ENCODE measurements at places on chromosomes 16 and 17.
A peak's percentile ranks its signal among the peaks of the same experiment; 100 is the strongest.

GRCh38 chr17:45042346-45043120 is 8.9 kb downstream of the DCAKD start:
- no peak for DNase-seq

- no peak for DNase-seq
Measured at GRCh38 chr16:29893553-29893952, 5.8 kb downstream of the SEZ6L2 start.

- no peak for DNase-seq
Measured at GRCh38 chr16:86061721-86062120, 162.8 kb downstream of the IRF8 start.

GRCh38 chr16:11871193-11871592 is 19.9 kb upstream of the RSL1D1 start:
- DNase-seq, result no peak

DNA sequence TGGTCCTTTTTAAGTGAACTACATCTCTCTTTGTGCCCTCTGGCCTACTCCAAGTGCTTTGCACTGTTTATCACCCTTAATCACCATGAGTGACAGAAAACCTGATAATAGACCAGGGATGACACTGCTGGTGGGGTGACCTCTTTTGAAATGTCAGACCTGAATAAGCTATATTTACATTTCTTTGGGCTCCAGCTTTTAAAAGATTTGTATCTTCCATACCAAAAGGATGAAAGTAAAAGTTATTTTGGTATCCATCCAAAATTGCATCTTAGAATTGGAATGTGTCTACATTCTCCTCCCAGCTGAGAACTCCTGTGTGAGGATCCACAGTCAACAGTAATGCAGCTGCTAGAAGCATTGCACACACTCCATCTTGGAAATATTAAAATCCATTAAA is 370.0 kb downstream of the CDH11 start:
- DNase-seq, result no peak

DNA sequence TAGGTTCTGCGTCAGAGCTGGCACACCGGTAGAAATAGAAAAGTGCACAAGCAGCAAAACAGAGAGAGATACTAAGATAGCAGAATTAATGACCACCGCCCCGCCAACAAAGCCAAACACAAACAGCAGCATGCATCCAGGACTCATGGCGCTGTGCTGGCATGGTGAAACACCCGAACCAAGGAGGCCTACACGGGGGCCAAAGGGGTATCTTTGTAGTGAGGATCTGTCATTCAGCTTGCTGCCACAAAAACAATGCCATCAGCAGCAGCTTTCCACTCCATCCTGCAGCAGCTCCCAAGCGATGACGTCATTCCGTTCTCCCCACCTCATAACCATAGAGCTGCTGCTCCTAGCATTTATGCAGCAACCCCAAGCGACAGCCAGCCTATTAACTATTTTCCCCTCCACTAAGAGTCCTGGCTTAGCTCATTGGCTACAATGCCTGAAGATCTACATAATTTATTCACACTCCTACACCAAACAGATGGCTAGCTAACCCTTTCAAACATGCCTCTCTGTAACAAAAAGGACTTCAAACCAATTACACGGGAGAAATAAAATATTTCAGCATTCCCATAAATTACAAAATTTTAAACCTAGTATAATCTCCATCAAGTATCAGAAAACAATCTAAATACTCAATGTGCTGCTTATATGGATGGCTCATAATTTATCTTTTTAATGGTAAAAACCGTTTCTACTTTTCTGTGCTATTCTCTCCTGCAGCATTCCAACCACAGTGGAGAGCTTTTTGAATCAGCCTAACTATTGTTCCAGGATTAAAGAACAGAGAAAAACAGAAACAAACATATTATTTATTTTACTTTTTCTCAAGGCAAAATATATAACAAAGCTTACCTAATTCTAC is 73.9 kb downstream of the SPAG9 start:
- DNase-seq, result peak; percentile 98

DNA sequence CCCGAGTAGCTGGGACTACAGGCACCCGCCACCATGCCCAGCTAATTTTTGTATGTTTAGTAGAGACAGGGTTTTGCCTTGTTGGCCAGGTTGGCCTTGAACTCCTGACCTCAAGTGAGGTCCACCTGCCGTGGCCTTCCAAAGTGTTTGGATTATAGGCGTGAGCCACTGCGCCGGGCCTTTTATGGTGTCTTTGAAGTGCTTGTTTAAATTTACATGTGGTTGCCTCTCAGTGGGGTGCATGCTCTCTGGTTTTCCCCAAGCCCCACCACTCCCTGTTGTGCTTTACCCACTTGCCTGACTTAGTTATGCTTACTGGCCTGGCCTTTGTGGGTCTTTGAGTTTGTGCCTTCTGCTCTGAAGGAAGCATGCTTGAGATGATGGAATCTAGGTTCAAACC is 132.0 kb downstream of the PRKCB start:
- no peak for DNase-seq

DNA sequence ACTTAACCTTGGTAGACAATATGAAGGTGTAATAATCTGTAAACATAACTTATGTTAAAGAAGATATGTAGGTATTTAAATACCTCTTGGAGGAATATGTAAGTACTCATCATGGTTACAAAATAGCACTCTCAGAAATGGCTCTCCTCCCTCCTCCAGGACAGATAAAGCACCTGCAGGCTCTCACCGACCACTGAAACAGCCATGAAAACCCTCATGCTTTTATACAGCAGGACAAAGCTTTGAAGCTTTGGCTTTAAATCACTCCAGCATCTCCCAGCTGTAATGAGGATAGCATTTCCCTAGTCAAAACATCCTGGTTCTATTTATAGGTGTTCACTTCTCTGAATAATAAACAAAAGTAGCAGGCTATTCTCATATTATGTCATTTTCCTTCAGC is 69.1 kb upstream of the PMFBP1 start:
- no peak for DNase-seq

- no peak for DNase-seq
Measured at GRCh38 chr17:55567240-55568214, 56.3 kb upstream of the SMIM36 start.

- DNase-seq, result no peak
Measured at GRCh38 chr17:8312726-8313600, 2.9 kb downstream of the ARHGEF15 start.

GRCh38 chr17:67239597-67239996 is 5.4 kb downstream of the HELZ start:
- no peak for DNase-seq

- DNase-seq, result no peak
Measured at GRCh38 chr17:82772026-82772425, 20.2 kb downstream of the TBCD start.

DNA sequence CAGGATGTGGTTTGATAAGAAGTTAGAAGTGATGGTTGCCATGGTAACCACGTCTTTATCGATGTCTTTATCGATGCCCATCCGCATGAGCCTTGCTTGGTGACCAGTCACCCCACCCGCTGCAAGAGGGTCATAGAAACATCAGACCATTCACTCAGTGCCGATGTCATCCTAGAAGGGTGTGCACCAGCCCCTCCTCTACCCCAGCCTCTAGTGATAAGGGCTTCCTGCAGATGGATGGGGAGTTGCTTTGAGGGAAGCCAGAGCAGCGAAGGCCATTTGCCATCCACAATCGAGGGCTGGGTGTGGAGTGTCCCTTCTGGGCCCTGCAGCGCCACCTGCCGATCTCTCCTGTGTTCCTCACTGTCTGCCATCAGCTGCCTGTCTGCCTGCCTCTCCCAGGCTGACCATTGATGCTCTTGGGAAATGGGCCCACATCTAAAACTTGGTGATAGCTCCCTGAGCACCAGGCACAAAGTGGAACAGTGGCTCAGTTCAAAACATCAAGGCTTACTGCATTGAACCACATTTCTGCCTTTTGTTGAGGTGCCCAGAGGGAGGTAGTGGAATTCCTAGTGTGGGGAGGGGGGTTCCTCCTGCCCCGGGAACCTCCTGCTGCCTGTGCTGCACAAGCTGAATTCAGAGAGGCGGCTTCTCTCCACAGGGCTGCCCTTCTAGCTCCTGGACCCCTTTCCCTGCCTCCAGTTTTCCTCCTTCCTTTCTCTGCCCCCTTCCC is 8.9 kb downstream of the CALB2 start:
- DNase-seq, result no peak

DNA sequence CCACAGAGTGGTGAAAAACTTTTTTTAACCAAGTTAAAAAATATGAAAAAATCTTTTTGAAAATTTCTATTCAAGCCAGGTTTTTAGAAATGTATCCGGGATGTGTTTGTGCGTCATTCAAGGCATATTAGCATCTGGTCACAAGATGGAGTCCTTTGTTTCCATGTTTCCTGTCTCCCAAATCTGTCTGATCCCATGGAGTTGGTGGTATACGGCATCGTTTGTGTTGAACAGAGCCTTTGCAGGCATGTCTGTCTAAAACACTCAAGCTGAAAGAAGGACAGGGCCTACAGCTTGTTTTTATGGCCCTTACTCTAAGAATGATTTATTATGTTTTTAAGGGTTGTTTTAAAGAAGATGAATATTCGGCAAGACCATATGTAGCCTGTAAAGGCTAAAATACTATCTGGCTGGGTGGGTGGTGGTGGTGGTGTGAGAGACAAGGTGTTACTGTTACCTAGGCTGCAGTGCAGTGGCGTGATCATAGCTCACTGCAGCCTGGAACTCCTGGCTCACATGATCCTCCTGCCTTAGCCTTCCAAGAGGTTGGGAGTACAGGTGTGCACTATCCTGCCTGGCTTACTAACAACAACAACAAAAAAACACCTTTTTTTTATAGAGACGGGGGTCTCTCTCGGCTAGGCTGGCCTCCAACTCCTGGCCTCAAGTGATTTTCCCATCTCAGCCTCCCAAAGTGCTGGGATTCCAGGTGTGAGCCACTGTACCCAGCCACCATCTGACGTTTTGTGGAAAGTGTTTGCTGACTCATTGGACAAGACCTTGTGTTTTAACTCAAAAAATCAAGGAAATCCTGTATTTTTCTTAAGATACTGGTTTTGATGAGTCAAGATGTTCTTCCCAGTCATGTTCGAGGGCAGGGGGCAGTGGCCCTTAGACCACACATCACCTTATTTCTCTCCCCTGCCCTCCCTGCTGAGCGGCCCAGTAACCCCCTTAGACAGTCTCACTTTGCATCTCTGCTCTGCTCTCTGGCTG is 52.2 kb downstream of the NDE1 start:
- DNase-seq, result no peak

GRCh38 chr16:2467528-2468232 is 3.4 kb upstream of the NTN3 start:
- DNase-seq, result no peak

- no peak for DNase-seq
Measured at GRCh38 chr17:76171706-76172105, 30.7 kb upstream of the FOXJ1 start.

GRCh38 chr17:82931699-82932517 is 92.1 kb upstream of the ZNF750 start:
- DNase-seq, result no peak

- no peak for DNase-seq
Measured at GRCh38 chr17:48113201-48113676, 5.7 kb downstream of the SNX11 start.

DNA sequence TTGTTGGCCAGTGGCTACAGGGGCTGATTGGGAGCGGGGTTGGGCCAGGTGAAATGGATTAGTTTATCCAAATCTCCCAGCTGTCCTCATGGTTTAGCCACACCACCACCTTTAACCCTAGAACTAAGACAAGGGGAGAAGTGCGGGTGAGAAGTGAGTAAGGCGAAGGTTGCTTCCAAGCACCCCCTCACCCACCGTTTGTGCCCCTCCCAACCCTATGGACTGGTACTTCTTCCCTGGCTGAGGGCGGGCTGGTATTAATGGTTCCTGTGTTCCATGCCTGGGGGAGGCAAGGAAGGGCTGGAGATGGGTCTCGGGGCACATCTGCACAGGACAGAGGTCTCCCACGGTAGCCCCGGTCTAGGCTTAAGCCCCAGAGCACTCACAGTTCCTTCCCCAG is 25.1 kb downstream of the NT5M start:
- DNase-seq, result no peak

- no peak for DNase-seq
Measured at GRCh38 chr16:16830973-16831372, 452.0 kb downstream of the NPIPA7 start.

GRCh38 chr16:65538976-65539375 is 417.1 kb upstream of the CDH11 start:
- no peak for DNase-seq

- DNase-seq, result no peak
Measured at GRCh38 chr16:84136331-84137125, 8.4 kb downstream of the HSDL1 start.

DNA sequence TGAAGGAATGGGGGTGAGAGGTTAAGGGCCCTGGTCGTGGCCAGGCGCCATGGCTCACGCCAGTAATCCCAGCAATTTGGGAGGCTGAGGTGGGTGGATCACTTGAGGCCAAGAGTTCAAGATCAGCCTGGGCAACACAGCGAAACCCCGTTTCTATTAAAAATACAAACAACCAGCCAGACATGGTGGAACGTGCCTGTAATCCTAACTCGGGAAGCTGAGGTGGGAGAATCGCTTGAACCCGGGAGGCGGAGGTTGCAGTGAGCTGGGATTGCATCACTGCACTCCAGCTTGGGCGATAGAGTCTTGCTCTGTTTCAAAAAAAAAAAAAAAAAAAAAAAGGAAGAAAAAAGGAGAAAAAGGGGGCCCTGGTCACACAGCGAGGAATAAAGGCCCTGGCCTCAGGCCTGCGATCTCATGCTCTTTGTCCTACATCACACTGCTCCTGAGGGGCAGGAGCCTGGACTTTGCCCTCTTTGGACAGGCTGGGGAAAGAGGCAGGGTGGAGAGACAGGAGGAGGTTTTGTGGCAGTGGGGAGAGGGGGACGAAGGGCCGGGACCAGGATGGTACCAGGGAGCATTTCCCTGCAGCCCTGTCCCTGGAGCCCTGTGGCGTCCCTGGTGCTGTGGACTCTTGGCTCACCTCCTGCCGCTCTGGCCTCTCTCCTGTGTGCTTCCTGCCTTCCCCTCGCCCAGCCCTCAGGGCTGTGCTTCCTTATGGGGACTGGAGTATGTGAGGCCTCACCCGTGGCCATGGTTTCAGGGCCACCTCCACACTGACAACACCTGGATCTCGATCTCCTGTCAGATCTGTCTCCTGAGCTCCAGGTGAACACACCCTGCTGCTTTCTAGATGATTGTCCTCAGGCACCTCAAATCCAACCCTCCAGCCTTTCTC is 19.7 kb upstream of the SLC25A19 start:
- no peak for DNase-seq

DNA sequence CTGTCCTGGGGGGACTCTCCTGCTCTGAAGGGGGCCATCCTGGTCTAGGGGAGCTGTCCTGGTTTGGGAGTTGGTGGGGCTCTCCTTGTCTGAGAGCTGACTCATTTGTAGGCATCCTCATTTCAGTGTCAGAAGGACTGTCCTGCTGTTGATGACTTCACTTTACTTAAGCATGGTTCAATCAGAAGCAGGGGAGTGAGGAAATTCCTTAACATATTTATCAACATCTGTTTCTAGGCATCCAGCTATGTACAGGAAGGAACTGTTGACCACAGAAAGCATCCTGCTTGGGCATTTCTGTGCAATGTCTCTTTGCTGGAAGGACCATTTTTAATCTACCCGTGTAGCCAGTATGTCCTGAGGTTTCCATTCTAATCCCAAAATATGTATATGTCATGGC is 502.7 kb upstream of the HSBP1 start:
- DNase-seq, result no peak
